ENCODE measurements at places on chromosomes 6 and 20.

- DNase-seq: no peak
Measured at GRCh38 chr6:29368765-29369164, at the start of gene OR5V1. OR5V1 (minus strand) TSS chr6:29368865; CDS start chr6:29356195, 12,670 bp downstream.

DNA sequence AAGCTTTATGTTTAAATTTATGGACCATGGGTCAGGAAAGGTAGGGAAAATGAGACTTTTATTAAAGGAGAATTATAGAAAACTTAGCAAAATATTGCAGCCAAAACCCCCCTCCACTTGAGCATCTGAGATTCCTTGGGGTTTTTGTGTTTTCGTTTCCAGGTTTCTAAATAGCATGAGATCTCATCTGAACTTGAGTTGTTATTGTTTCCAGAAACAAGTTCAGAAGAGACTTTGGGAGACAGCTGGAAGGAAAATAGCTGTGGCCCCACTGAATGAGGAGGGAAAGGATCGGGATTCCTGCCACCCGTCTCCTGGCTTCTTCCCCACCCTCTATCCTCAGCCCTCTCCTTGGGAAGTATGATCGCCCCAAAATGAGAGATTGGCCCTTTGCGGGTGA, 75.5 kb downstream of the TBC1D7 start:
- no peak for DNase-seq

DNA sequence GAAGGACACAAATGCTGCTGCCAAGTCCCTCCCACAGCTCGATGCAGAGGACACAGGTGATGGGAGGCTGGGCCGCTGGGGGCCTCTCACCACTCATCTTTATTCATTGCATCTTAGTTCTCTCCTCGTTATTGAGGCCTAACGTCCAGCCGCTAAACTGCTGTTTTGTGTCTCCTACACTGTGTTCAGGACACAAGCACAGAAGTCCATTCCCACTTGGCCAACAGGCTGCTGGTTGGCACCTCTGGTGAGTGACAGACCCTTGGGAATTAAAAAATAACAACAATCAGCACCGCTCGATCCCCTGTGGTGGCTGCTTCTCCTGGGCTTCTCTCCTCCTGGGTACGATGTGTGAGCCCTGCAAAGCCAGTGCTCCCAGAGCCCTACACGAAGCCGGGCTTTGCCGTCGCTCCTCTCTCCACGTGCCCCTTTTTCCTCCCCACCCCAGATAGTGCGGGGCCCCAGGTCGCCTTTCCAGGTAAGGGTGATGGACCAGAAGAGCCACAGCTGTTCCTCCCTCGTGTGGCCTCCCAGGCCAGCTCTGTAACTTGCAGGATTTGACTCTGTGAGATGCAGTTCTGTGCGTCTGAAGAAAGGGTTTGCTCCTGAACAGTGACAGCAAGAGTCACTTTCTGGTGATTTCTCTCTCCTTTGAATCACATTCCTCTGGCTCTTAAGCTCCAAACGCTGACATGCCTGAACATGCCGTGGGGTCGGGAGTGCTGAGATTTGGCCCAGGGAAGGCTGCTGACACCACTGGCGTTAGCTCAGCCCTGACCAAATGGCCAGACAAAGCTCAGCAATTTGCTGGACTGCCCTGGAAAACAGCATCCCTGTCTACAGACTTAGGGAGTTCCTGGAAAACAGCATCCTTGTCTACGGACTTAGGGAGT, 59.3 kb downstream of the DLL1 start:
- no peak for DNase-seq

- DNase-seq: no peak
Measured at GRCh38 chr6:150273457-150274309, 95.1 kb upstream of the IYD start.

DNA sequence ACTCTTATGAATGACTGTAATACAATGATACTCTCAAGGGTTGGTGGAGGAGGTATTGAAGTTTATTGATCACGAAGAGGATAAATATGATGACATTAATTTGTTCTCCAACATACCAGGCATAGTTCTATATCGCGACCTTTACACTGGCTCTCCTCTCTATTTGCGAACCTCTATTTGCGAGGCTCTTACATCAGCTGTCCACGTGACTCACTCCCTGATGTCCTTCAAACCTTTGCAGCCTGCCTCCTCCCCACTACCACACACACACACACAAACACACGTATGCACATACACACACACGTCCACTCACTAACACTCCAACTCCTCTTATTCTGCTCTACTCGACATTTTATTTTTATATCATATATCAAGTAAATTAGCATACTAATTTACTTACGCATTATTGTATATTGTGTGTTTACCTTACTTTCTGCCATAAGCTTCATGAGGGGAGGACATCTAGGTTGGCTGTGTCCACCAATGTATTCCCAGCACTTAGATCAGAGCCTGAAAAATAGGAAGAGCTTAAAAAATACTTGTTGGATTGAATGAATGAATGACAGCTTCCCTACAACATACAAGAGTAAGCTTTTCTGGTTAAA, 53.3 kb upstream of the TNFRSF21 start:
- no peak for DNase-seq

- peak; percentile 54 for DNase-seq
Measured at GRCh38 chr6:17448165-17448564, 54.8 kb downstream of the CAP2 start.

- DNase-seq: no peak
Measured at GRCh38 chr6:15893556-15894253, 230.9 kb upstream of the DTNBP1 start.

- DNase-seq: no peak
Measured at GRCh38 chr20:58699623-58700107, 7.1 kb downstream of the NPEPL1 start.

DNA sequence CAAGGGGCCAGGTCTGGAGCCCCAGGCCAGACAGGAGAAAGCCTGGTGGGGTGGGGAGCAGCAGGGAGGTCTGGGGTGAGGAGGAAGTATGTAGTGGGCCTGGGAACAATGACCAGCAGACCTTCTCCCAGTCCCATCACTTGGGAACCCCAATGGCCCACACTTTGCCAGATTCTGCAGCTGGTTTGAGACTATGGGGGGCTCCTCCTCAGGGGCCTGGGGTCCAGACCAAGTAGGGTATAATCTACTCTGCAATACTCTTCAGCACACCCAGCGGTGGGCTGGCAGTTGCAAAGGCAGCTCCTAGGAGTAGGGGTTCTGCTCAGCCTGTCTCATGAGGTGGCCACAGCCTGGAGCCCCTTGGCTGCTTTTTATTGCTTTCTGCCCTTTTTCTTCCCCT, 52.8 kb downstream of the NPEPL1 start:
- no peak for DNase-seq

DNA sequence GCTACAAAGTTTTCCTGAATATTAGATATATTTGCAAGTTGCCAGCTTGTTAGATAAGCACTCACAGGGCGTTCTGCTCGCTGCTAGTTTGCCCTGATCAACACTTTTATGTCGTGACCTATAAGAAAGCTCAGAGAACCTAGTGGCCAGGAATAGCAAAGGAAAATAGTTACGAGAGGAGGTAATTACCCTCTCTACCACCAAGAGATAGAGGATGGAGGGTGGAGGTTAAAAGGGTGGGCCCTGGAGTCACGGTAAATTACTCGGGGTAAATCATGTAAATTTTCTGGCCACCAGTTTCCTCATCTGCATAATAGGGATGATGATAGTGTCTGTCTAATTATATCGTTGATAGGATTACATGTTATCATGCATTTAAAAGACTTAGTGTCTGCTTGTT, 87.2 kb downstream of the JPH2 start:
- no peak for DNase-seq

- DNase-seq: no peak
Measured at GRCh38 chr6:39207416-39208222, 21.7 kb downstream of the KCNK5 start.

DNA sequence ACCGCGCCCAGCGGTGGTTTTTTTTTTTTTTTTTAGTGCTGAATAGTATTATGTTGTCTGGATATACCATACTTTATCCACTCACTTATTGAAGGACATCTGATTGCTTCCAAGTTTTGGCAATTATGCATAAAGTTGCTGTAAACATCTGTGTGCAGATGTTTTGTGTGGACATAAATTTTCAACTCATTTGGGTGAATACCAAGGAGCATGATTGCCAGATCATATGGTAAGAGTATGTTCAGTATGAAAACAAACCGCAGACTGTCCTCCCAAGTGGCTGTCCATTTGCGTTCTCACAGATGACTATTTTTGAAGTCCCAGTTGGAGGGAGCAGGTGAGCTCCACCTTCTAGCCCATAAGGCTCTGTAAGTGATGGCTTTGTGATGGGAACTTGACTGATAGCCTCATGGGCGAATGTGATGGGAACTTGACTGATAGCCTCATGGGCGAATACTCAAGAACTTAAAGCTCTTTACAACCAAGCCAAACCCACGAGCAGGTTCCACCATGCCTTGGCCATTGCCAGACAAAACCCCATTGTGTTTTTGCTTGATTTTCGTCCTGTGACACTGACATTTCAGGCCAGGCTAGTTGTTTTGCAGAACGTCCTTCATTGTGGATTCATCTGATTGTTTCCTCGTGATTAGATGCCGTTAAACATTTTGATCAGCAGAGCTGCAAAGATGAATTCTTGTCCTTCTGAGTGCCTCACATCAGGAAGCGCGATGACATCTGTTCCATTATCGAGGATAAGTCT, 51.0 kb downstream of the ZBTB2 start:
- DNase-seq: no peak

DNA sequence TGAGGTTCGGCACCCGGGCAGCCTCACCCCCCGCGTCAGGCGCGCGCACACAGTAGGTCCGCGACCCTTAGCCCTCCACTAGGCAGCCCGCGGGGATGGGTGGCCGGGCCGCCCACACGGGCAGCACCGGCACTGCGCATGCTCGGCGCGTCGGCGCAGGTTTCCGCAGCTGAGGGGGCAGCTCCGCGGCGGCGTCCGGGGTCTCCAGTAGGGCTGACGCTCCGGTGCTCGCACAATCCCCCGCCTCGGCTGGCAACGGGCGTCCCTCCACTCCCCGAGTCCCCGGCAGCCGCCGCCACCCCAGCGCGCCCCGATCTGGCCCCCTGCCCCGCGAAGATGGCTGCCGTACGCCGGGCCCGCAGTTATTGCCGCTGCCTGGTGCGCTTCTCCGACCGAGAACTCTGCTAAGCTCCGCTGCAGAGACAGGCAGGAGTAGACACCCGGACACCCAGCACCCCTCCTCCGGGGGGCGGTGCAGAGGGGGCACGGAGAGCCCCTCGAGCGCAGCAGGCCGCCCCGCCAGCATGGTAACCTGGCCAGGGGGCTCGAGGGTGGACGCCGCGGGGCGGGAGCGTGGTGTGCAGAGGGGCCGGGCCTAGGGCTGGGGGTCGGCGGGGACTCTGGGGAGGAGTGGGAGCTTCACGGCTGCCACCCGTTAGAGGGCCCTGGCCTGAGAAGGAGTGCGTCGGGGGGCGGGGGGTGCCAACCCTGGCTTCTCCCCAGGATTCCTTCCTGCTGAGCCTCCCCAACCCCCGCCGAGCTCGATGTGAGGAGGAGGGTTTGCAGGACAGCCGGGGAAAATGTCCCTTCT, at the start of gene FBXO9:
FBXO9 (plus strand) TSS at position 139 of the 811 bp plus-strand sequence; CDS start at position 525, 386 bp downstream.
- DNase-seq: peak; percentile 65
